ENCODE measurements at places on chromosomes 11 and 22.

GRCh38 chr11:106925245-106925644 is 93.0 kb downstream of the GUCY1A2 start:
- DNase-seq: no peak

GRCh38 chr11:113475160-113475761 is at the start of gene DRD2:
DRD2 (minus strand) TSS chr11:113475398; CDS start chr11:113424651, 50,747 bp downstream.
- DNase-seq: peak; percentile 40

- no peak for DNase-seq
These were observed 143.1 kb upstream of the DDI1 start for GRCh38 chr11:103893371-103893770.

DNA sequence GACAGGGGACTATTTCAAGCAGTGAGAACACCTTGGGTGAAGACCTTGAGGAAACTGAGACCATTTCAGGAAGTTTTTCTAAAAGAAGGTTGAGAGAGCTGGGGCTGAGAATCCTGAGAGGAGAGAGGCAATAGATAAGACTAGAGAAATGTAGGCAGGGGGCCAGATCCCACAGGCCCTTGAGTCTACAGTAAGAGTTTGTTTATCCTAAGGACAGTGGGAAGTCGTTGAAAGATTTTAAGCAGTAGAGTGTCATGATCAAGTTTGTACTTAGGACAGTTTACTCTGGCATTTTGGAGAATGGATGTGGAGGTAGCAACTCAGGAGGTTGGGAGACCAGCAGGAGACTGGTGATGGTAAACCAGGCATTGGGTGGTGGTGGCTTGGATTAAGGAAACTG is 17.1 kb downstream of the HSD17B12 start:
- DNase-seq: no peak

DNA sequence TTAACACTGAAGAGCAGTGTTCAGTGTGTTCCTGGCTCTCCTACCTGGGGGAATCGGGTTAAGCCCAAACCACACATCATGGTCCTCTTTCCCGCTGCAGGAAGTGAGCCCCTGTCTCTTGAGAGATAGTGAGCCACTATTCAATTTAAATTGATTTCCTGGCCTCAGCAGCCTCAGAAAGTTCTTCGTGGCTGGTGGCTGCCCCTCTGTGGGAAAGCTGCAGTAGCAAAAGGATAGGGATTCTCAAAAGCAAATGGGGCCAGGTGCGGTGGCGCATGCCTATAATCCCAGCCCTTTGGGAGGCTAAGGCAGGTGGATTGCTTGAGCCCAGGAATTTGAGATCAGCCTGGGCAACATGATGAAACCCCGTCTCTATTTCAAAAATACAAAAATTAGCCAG is 49.1 kb upstream of the CD5 start:
- DNase-seq: no peak

- DNase-seq: no peak
These were observed 889.1 kb downstream of the OPCML start for GRCh38 chr11:132643239-132643638.

DNA sequence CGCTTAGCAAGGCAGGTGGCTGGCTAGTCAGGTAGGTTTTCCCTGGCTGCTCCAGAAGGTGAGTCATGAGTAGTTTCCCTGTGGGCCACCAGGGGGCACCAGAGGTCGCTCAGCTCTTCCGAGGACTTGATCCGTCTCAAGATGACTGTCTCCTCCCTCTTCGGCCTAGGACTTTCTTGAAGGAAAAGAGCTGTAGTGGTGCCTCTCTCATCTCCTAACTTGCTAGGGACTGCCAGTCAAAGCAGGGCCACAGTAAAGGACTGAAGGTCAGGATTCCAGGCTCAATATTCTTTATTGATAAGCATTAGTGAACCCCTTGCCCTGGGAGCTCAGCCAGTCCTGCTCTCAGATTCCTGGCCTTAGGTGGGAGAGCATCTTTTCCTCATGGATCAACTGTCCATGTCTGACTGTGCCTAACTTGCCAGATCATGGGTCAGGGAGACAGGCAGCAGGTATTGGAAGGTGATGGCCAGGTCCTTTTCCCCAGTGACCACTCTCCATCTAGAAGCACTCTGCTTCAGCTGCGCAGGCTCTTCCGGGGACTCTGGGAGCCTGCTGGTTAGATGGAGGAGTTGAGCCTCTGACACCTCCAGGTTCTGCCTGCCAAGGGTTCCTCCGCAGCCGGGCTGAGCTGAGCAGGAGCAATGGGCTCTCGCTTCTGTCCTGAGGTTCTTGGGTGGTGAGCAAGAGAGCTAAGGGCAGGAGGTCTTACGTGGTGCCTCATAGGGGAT is 1.9 kb downstream of the POLD4 start:
- peak; percentile 84 for DNase-seq

DNA sequence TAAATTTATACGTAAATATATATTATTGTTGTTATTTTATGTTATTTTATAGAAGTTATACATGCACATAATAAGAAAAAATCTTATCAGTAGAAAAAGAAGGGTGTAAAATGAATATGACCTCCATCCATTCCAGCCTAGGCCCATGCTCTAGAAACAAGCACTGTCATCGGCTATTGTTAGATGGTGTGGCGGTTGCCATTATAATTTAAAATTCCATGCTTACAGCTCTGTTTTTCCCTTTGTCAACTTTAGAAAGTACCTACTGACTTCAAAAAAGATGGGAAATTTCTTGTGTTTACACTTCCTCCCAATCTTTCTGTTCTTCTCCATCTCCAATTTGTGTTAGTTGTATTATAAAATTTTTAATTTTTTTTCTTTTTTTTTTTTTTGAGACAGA is 61.9 kb upstream of the RDX start:
- no peak for DNase-seq

DNA sequence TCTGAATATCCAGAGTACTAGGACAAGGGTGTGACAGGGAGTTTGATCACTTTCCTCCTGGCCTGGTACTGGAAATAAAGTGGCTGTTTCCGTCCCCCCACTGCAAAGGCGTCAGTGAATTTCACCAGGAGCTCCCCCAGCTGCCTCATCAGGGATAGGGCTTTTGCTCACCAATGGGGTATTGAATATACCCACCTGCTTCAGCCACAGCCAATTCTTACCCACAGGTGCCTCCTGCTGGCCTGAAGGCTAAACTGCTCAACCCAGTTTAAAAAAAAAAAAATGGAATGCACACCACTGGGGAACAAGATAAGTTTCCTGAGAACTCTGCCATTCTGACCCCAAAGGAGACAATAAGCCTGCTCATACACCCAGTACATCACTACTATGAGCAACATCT is 65.3 kb upstream of the MS4A8 start:
- peak; percentile 10 for DNase-seq

DNA sequence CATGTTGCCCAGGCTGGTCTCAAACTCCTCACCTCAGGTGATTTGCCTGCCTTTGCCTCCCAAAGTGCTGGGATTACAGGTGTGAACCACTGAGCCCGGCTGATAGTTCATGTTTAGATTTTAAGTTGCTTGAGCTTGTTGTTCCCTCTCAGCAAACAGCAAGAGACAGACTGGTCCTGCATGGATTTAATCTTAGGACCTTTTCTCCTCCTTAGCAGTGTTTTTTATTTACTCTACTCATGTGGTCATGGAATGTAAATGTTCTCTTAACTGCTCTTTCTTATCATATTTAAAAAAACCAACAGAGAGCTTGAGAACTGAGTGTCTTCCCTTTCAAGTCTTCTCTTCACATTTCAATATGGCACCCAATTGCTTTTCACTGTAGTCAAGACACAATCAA is 22.7 kb upstream of the PRDM10 start:
- DNase-seq: no peak

GRCh38 chr11:117597071-117597470 is 199.9 kb downstream of the DSCAML1 start:
- DNase-seq: peak; percentile 57

DNA sequence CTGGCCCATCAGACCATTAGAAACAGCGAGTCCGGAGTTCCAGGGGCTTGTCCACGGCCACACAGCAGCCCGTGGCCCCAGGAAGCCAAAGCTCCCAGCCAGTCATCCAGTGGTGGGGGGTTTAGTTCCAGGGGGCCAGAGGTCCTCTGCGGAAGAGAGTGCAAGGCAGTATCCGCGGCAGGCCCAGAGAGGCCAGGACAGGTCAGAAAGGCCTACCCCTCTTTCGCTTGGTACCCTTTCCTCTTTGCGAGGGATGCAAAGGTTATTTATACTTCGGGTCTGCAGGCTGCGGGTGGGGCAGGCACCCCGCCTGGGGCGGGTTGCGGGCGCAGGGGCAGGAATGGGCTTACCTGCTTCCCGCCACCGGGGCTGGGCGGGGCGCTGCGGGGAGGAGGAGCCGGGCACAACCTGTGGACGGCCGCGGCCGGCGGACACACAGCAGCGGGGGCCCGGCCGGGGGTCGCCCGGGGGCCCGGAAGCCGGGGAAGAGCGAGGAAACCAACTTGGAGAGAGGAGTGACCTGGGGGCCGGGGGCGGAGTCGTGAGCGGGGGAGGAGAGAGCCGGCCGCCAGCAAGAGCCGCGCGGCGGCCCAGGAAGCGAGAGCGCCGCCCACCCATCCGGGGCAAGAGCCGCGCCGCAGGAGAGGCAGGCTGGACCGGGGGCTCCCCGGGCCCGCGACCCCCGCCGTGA is at the start of gene SH3BP1:
SH3BP1 (plus strand) TSS at position 600 of the 691 bp plus-strand sequence. CDS start 119 bp downstream, outside the sequence.
- peak; percentile 70 for DNase-seq

GRCh38 chr11:95565724-95566141 is 223.8 kb downstream of the FAM76B start:
- DNase-seq: no peak

- no peak for DNase-seq
These were observed 145.0 kb upstream of the THY1 start for GRCh38 chr11:119567688-119568582.

DNA sequence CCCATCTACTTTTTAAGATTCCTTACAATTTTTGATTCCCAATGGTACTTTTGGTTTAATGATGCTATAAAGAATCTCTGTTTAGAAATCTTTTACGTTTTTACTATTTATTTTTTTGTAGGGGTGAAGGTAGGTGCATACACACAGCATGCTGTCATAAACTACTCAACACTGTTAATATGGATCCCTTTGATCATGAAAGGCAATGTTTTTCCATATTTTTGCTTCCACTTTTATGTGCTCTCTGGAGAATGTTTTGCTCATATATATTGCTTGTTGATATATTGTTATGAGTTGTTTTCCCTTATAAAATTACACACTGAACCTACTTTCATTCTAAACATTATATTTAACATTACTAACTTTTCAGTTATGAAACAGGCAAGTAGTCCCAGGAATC is 123.6 kb upstream of the TP53AIP1 start:
- DNase-seq: no peak

GRCh38 chr11:43930868-43931716 is 11.3 kb upstream of the C11orf96 start:
- no peak for DNase-seq

DNA sequence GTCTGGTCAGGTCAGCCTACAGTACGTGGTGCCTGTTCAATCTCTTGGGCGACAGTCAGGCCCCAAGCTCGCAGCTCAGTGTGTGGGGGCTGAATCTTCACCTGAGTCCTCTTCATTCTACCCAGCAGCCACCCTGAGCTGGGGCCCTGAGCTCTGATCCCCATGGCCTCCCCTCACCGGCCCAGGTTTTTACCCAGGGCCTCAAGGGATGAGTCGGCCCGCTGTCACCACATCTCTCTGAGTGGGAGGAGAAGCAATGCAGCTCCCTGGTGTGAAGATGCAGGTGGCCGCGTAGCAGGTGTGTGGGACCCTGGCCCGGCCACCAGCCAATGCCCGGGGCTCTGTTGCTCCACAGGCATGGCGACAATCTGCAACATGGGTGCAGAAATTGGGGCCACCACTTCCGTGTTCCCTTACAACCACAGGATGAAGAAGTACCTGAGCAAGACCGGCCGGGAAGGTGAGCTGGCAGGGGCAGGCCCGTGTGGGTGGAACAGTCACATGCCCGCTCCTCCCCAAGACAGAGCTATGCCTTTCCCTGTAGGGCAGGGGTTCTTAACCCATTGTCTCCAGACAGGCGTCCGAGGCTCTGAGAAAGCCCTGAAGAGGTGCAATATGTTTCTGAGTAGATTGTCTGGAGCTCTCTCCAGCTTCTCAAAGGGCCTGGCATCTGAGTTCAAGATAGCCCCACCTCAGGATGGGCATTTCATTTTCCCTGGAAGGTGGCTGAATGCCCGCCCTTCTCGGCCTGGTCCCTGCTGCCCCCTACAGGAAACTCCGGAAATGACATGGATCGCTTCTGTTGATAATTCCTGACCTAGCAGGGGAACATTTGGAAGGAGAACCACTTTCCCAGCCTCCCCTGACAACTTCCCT is 26.9 kb downstream of the POLR3H start:
- DNase-seq: peak; percentile 81

DNA sequence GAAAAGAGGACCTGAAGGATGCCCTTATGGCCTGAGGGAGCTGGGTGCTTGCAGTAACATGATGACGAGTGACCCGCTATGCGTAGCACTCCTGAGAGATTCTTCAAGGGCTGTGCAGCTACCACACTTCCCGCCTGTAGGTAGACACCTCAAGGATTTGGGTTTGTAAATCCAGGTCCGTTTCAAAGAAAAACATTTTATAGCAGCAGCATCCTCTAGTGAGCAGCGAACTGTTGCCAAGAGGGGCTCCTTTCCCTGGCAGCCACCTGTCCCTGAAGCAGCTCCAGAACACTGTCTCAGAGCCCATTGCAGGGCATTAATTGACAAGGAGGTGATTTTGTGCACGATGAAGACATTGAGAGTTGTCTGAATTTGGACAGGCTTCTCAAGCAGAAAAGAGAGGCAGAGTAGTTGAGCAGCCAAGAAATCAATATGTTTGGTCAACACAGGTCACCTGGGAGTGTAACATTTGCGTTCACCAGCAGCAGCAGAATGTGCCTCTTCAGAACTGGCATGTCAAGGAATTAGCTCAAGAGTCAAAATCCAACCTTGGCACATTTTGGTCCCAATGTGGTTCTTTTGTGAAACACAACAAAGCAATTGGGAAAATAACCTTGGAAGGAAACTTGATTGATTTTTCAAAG is 209.8 kb upstream of the MTNR1B start:
- DNase-seq: no peak

GRCh38 chr11:86814775-86815174 is 14.4 kb downstream of the PRSS23 start:
- no peak for DNase-seq

All from HEK293T (cell line).